Sciatic nerve (tissue), 2 donors: ENCODE measurements at places on chromosomes 6 and 20.

GRCh38 chr6:42627674-42628073 is 63.8 kb downstream of the UBR2 start:
- DNase-seq: no peak

DNA sequence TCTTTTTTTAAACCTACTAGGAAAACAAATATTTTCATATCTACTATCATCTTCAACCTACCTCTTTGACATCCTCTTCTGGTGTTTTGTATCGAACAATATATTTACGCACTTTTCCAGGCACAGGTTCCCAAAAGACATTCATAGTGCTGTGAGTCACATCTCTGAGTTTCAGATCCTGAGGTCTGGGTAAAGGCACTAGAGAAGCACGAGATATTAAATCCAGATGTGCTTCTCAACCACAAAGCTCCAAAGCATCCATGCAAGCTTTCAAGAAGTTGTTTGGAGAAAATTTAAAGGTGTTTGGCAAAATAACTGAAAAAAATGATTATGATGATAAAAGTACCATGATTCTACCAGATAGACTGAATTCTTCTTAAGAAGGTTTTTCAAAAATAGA is 62.7 kb downstream of the COL12A1 start:
- DNase-seq: no peak

- no peak for DNase-seq
Observed at GRCh38 chr20:44326391-44327159, 10.3 kb upstream of the R3HDML start.

- no peak for DNase-seq
Observed at GRCh38 chr20:37375227-37375626, 29.3 kb downstream of the SRC start.

GRCh38 chr6:118921084-118921483 is 13.9 kb downstream of the MCM9 start:
- no peak for DNase-seq

DNA sequence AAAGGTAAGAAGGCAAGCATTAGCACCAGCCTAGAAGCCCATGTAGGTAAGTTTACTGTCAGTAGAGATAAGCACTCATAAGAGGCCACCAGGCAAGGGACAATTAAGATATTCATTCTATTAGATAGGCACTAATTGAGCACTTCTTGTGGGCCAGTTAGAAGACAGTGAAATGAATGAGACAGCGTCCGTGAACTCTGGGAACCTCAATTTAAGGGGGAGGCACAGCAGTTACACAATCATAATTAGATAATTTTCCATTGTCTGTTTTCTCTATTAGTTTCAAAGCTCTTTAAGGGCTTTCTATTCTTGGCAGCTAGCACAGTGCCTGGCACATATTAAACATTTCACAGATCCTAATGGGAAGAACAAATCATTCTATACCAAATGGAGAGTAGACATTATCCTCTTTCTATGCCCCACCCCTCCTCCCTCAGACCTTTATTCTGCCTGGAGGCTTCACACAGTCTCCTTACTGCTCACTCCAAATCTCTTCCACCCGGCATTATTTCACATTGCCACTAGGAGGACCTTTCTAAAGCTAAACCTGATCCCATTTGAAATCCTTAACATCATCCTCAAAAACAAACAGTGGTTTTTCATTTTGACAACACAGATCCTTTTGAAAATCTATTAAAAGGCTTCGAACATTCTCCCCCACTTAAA is 529.6 kb downstream of the ADGRB3 start:
- DNase-seq: no peak
